ENCODE measurements at places on chromosomes 16 and 17.

- DNase-seq = no peak
Measured at GRCh38 chr17:72476134-72476533, 355.3 kb downstream of the SOX9 start.

GRCh38 chr17:614653-615546 lies 99.7 kb downstream of the VPS53 start:
- no peak for DNase-seq

DNA sequence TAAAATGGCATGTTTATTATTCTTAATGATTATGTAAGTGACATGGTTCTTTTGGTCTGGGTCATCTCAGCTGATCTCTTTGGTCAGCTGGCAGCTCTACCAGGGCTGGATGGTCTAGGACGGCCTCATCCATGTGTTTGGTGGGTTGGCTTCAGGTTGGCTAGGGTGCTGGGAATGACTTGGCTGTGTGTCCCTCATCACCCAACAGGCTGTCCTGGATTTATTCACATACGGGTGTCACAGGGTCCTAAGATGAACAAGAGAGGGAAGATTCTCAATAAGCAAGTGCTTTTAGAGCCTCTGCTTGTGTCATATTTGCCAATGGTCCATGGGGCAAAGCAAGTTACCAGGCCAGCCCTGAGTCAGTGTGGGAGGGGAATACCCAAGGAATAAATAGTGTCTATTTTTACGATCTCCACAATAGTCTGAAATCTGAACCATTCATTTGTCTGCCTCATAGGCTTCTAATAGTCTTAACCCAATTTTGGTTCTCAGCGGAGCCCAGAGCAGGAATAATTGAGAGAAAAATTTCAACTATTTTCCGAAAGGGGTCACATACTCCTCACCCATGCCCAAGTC lies 157.5 kb downstream of the HS3ST2 start:
- DNase-seq = no peak

- DNase-seq = peak; percentile 74
Measured at GRCh38 chr16:48611329-48612137, 1.6 kb upstream of the N4BP1 start.

GRCh38 chr16:10852286-10852685 lies 24.7 kb upstream of the CIITA start:
- DNase-seq = no peak

- no peak for DNase-seq
Measured at GRCh38 chr16:1319041-1319440, 9.6 kb downstream of the UBE2I start.

DNA sequence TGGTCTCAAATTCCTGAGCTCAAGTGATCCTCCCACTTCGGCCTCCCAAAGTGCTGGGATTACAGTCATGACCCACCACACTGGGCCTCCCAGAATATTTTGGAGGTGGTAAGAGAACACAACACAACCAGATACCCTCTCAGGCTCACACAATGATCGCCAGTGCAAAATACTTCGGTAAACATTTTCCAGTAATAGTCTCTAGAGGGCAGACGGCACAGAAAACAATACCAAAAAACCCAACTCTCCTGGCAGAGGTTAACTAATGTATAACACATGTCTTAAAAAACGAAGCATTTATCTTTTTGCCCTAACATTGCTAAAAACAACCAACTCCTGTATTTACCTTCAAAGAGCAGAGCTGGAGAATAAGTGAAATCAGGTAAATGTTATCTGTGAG lies 10.5 kb downstream of the NUFIP2 start:
- no peak for DNase-seq

DNA sequence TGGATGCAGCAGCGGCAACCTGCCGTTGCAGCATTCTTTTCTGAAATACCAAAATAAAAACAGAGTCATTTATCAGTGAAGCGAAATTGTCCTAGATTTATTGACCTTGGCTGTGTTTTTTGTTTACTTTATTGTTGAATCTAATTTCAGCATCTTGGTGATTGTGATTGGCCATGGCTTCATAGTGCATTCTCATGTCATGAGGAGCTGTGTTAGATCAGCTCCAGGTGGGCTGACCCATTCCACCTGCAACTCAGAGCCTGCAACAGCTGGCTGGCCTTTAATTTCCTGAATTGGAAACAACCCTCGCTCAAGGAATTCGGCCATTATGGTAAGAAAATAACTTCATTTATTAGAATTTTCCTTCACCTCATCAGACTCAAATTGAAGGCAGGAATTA lies 16.4 kb downstream of the KRT24 start:
- DNase-seq = no peak

DNA sequence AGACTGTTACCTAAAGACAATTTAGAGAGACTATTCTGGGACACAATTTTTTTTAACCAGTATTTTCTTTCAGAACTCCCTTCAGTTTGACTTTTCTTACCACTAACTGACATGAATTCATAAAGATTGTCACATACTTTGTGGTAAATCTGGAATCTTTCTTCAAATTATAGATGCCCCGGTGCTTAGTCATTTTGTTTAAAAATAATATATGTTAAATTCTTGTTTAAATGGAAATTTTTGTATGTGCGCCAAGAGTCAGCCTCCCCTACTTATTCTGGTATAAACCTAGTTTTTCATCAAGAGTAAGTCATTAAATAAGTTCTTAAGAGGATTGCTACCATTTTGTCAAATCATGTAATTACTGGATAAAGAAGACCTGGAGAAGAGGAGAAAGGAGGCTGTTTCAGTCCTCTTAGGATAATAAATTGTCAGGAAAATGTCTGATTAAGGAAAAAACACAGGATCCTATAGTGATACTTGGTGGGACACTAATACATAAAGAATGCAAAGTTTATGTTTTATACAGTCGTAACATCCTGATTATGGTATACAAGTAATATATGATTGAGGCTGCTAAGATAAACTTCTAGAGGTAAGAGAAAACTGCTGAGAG lies 424.4 kb downstream of the PMP22 start:
- no peak for DNase-seq

DNA sequence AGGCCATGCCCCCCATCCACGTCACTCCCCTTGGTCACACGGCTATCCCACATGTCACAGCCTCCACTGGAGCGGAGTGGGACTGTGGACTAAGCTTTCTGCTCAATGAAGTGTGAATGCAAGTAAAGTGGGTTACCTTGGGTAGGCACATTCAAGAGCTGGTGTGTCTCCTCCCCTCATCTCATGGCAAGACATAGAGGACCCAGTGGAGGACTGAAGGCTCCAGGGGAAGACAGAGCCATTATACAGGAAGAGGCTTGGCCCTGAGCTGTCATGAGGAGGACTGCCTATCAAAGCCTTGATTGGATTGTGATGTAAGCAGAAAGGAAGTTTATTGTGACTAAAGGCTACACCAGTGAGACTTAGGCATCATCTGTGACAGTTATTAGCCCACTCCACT lies 129.2 kb upstream of the CCL2 start:
- no peak for DNase-seq

DNA sequence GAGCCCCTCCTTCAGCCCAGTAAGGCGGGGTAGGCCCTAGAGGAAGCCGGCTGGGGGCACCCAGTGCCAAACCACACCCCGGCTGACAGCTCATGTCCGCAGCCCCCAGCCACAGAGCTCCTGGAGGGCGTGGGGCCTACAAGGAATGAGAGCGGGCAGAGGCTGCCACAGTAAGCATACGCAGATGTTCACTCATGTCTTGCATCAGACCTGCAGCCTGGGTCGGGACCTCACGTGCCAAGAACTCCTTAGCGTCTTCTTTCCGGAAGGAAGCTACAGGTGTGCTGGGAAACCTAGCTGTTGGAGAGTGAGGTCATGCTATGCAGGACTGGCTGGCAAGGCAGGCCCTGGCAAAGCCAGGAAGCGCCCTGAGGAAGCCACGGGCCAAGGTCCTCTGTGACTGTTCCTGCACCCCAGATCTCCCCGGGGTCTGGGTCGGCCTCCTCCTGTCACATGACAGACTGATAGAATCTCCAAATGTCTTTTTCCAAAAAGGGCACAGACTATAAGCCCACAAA lies 1.6 kb downstream of the ZNF598 start:
- no peak for DNase-seq
